ENCODE measurements at places on chromosomes 3 and 15.
A peak's percentile ranks its signal among the peaks of the same experiment; 100 is the strongest.

DNA sequence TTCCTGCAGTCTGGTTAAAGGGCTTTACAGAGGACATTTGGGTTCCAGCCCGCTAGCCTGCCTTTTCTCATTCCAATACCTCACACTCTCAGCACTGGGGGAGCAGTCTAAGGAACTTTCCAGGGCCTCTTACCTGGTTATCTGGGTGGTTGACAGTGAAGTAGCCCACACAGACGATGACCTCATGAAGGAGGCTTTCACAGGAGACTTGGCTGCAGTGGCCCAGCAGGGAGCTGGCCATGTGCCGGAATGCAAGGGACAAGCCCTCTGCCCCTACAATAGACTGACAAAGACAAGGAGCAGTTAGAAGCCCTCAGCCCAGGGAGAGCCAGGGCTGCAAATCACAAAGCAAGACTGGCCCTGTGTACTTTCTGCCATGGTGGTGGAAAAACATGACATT, 39.5 kb downstream of the ISL2 start:
- DNase-seq = no peak

DNA sequence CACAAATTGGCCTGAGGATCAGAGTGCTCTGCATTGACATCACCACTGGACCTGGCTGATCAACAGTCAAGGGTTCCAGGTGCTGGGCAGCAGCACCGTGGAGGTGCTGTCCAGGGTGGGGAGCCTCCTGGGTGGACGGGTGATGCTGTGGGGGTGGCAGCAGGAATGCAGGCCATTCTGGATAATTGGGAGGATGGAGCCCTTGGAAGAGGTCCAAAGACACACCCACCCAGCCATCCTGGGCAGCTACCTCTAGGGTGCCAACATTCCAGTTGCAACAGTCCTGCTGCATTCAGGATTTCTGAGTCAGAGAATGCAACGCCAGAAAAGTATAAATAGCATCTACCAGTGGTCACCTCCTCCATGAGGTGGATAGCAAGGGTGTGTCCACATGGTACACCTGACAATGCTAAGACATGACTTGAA, 26.8 kb downstream of the STARD5 start:
- no peak for DNase-seq

DNA sequence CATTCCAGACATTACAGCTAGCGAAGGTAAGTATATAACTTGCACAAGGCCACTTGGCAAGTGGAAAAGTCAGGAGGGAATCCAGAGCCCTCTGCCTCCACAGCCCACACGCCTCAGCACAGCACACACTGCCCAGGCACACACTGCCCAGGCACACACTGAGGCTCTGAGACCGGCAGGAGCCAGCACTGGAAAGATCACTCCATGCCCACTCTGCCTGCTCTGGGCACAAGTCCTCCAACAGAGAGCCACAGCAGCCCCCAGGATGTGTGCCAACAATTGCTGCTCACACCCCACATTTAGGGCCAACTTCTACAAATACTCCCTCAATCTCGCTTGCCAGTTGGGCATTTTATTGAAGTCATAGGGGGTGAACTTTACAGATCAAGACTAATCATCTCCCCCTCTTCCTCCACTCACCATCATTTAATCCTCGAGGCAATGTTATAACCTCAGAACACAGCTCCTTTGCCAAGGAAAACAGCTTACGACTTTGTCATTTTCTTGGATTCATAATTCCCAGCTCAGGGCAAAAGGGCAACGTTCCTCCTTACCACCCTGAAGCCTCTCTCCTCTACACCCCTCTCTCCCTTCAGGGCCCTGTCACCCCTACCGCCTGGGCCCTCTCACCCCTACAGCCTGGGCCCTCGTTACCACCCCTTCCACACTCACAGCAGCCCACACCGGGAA, 53.0 kb upstream of the TPM1 start:
- peak; percentile 7 for DNase-seq

DNA sequence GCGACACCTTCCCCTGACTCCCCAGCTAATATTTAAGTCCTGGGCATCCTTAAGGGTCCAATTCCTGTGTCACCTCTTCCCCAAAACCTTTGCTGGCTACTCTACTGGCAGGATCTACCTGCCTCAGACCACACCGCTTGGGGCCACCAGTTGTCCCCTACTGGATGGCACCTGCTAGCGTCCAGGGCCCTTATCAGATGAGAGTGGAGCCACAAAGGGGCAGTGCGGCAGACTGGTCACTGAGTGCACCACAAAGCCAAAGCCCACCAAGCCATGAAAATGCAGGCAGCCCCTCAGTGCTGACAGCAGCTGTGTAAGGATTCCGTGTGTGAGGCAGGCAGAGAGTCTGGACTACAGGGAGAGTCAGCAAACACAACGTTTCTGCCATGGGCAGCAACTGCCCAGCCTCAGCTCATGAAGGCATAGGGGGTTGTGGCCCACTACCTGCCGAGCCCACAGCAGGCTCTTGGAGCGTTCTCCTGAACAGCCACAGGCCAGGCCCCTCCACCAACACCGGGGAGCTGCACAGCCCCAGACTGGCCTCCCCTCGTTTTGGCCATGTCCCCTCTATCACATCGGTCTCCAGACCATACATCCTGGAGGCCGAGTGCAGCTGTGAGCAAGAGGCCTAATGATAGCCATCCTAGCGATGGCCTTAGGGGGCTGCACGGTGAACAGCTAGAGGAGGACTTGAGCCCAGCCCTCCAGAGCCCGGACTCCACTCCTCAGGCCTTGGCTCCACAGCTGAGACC, 32.3 kb downstream of the ALDH1L1 start:
- no peak for DNase-seq

DNA sequence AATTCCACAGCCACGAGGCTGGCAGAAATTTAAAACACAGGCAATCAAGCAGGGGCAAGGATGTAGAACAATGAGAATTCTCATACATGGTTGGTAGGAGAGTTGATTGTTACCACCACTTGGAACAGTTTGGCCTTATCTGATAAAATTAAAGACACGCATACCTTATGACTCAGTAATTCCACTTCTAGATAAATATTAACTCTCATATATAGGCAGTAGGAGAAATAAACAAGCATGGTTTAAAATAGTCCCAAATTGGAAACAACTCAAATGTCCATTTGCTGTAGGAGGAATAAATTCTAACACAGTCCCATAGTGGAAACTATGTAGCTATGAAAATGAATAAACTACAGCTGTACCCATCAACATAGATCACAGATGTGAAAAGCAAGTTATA, 42.3 kb upstream of the USP3 start:
- no peak for DNase-seq

GRCh38 chr3:143795874-143796273, 52.4 kb downstream of the SLC9A9 start:
- no peak for DNase-seq
